ENCODE measurements at places on chromosomes 6 and 20.

DNA sequence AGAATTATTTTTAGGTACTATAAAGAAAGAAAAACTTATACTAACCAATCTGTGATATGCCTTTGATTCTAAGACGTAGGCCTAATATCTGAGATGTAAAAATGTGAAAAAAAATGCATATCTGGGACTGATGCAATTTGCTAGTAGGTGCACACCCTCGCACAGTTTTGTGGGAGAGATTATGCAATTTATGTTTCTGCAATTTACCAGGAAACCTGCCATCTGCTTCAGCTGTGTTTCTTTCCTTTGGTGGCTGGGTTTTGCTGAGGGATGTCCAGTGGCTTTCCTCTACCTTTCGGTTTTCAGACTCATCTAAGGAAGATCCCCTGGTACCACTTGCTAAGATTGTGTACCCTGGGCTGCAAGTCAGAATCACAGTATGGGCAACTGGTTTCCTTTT is 186.9 kb downstream of the ZFP64 start:
- DNase-seq, result peak; percentile 39

DNA sequence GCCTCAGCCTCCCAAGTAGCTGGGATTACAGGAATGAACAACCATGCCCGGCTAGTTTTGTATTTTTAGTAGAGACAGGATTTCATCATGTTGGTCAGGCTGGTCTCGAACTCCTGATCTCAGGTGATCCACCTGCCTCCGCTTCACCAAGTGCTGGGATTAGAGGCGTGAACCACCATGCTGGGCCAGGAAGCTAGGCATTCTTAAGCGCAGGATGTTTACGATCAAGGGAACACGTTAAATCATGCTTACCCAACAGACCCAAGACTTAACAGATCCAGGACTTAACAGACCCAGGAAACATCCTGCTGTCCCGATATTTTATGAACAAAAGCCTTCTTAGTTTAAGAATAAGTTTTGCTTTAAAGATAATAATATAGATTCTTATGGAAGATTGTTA is 9.1 kb downstream of the PTGIS start:
- DNase-seq, result no peak

DNA sequence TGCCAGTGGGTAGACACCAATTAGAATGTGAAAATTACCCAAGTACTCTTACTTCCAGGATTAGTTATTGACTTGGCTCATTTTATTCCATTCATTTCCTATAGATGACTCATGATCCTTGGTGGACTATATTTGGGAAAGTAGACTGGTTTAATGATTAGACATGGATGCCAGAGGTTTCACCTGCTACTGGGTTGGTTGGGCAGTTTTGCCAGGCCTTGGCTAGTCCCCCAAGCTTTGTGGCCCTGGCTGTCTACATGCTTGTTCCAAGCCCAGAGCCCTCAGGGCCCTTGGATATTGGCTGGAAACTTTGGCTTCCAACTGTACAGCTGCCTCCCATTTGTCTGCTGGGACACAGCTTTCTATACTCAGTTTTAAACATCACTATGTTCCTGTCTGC is 104.1 kb downstream of the ZFP64 start:
- DNase-seq, result no peak

GRCh38 chr6:115932481-115932880 is 128.2 kb downstream of the FRK start:
- peak; percentile 52 for DNase-seq

GRCh38 chr6:55968926-55969325 is 93.5 kb upstream of the BMP5 start:
- DNase-seq, result no peak

DNA sequence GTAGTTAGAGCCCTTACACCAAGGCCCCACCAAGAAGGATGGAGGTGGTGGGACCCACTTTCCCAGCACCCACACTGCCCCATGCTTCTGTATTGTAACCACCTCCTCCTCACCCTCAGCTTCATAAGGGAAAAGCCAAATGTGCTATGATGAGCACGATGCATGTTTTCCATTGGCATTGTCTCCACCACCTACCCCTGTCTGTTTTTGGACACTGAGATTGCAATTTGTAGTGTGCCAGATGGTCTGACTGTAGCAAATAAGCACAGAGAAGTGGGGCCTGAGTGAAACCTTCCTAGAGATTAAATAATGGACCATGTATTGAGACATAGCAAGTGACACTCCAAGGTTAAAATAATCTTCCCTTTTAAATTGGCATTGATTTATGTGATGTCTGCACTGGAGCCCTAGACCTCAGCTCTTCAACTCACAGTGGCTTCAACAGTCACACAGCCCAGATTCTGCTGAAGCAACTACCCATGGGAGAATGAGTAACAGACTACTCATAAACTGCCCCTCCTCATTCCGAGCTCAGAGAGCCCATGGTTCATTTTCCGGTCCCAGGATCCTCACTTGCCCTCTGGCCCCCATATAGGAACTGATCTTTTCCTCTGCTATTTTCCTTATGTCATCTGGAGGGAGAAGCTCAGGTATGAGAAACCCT is 177.9 kb downstream of the COL9A1 start:
- DNase-seq, result peak; percentile 93

DNA sequence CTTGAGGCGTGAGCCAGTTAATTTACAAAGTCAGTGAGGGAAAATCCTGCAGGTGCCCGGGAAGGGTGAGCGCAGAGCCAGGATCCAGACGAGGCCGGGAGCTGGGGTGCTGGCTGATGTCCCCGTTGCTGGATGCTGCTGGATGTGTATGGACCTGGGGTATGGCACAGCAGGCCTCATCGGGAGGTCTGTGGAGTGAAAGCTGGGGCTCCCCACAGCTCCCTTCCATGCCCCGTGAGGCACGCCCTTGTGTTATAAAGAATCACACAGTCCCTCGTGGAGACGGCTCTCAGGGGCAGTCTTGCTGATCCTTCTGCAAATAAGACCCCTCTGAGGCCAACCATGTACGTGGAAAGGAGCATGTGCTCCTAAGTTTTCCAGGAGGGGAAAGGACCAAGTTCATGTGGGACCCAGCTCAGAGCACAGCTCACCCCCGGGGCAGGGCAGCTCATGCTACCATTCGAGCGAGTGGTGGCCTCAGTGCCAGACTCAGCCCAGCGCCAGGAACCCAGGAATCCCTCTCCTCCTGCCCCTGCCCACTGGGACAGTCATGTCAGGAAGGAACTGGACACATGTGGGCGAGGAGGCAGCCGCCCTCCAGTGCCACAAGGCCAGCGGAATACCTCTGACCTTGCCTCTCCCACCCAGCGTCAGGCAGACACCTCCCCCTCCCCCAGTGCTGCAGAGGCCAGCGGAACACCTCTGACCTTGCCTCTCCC is 97.5 kb downstream of the CDH4 start:
- no peak for DNase-seq

DNA sequence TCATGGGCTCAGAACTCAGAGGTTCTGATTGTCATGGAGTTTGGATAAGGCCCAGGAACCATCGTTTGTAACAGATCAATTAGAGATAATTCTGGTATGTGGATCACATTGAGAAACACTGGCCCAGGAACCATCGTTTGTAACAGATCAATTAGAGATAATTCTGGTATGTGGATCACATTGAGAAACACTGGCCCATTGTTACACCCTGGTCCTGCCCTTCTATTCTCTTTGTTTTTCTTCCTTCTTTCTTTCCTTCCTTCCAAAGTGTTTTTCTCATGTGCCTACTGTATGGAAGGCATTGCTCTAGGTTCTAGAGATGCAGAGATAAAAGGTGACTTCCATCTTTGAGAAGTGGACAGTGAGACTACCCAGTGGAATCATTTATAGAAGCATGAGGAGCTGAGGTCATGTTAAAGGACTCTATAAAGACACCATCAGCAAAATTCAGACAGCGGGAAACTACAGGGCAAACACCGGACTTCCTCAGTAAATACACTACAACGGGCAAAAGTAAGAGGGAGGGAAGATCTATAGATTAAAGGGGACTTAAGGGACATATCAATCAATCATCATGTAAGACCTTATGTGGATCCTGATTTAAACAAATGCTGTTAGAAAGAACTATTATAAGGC is 153.8 kb downstream of the UNC5CL start:
- no peak for DNase-seq

DNA sequence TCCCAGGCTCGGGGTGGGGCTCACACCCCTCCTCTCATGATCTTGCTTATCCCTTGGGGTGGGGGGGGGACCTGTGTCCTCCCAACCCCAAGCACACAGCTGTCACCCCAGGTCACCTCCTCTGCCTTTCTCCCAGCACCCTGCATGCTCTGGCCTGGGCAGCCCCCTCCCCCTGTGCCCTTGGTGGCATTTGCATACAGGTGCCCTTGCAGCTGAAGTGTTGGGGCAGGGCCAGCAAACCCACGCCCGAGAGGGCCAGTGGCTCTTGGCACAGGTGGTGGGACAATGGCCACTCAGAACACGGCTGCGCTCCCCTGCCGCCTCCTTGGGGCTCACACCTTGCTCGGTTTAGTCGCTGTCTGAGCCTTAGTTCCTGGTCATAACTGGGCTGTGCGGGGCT is 11.3 kb upstream of the MYT1 start:
- DNase-seq, result no peak

- no peak for DNase-seq
Observed at GRCh38 chr6:24522228-24523176, 27.7 kb downstream of the ALDH5A1 start.

DNA sequence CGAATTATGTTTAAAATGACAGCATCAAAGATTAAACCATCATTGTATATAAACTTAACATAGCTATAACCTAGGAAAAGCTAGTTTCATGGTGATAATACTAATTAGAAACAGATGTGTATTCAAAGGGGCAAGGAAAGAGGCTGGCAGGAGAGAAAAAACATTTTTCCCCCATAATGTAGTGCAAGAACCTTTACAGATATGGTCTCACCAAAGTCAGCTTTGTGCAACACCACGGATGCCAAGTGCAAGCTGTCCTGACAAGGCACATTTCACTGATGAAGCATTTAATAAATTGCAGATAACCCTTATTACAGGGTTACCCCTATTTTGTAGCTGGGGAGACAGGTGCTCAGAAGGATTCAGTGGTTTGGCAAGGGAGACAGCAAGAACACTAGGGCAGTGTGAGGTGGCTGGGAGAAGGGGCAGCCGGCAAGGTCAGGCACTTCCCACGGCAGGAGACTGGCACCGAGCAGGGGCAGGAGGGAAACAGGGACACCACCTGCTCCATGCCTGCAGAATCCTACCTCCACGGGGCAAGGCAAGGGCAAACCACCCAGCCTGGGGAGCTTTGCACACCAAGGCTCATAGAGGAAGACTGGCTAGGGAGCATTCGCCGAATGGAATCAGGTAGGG is 6.5 kb downstream of the RPS6KA2 start:
- DNase-seq, result no peak

- DNase-seq, result no peak
Observed at GRCh38 chr6:16718356-16718755, 42.9 kb downstream of the ATXN1 start.

DNA sequence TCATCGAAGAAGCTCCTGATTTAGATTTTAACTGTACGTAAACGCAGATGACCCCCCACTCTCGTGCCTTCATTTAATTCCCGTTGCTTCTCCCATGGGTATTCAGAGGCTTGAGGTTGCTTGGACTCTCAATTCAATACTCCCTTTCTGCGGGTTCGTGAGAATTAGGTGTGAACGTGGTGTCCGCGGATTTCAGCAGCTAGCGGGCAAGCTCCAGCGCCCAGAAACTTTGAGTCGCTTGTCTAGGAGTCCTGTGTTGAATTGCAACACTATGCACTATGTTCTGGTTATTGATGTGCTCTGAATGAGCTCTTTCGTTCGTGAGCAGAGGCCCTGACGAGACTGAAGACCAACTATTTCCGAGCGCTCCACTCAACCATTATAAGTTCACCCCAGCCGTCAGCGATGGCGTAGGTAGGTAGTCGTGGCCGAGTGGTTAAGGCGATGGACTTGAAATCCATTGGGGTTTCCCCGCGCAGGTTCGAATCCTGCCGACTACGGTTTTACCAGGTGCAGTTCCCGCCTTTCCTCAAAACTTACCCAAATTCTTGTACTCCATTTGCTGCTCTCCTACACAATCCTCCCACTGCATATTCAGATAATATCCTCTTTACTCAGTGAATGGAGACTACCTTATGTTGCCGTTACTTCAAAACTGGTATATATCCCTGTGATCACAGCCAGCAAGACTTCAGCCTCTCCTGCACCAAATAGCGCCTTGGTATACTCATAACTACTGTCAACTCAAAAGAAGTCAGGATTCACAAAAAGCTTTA is 72.6 kb upstream of the ZNF184 start:
- no peak for DNase-seq

- DNase-seq, result no peak
Observed at GRCh38 chr6:39819676-39820075, 27.5 kb downstream of the DAAM2 start.

- DNase-seq, result no peak
Observed at GRCh38 chr20:41726727-41727126, 108.5 kb upstream of the CHD6 start.

DNA sequence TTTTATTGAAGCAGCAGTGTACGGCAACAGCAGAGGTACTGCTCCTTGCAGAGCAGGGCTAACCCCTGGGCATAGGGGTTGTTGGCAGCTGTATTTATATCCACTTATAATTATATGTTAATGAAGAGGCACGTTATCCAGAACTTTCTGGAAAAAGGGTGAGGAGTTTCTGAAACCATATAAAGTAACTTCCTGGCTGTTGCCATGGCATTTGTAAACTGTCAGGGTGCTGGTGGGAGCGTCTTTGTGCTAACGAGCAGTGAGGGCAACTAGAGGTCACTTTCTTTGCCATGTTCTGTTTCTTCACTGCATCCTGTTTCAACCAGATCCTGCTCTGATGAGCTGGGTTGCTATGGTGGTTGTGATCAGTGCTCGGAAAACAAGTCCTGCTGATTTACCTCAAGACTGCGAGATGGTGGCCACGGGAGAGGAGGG is 11.1 kb upstream of the ARFGEF2 start:
- no peak for DNase-seq

DNA sequence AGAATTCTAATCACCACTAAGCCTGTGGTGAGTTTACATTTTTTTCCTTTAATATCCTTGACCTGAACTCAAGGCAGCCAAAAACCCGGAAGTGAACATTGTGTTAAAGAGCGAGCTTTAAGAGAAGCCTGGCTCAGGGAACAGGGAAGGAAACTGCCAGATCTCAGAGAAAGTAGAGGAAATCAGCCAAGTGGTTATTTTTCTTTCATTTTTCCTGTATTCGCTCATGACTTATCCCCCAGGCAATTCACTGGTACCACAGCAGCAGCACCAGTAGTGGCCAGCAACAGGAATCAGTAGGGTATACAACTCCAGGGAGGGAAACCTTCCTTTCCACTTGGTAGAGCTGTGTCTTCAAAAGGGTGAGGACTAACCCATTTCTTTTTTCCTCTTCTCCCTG is 89.6 kb upstream of the HMGCLL1 start:
- no peak for DNase-seq

DNA sequence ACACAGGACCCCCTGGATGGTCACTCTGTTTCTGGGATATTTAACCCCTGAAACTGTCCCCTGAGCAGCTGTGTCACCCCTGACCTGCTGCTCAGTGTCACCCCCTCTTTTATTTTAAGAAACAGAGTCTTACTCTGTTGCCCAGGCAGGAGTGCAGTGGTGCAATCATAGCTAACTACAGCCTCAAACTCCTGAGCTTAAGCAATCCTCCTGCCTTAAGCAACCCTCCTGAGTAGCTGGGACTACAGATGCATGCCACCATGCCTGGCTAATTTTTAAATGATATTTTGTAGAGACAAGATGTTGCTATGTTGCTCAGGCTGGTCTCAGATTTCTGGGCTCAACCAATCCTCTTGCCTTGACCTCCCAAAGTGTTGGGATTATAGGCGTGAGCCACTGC is 21.5 kb upstream of the GTSF1L start:
- no peak for DNase-seq

Measured in skeletal muscle cell (primary cell).